IMR-90 (cell line): ENCODE measurements at places on chromosomes 16 and 17. TPM values are rescaled to one million over a fixed set of nuclear protein-coding genes. Genes with fewer than 3 reads are reported as not detected.

- no peak for DNase-seq
Measured at GRCh38 chr17:68482576-68483041, 25.3 kb upstream of the WIPI1 start.

DNA sequence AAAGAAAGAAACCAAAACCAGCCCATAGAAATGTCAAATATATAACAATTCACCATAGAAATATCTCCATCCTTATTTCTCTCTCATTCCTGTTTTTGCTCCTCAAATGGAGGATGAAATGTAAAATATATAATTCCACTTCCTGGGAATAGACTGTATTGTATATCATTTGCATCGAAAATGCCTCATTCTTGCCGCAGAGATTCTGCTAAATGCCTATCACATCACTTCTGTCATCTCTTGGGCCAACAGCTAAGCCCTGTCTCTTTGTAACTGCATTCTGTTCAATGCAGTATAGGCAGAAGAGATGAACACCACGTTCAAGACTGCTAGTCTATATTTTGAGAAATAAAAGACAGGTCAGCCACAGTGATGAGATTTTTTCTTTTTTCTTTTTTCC lies 956.3 kb upstream of the SOX9 start:
- no peak for DNase-seq

- DNase-seq, result no peak
Measured at GRCh38 chr16:5575646-5576245, 478.2 kb upstream of the EEF2KMT start.

GRCh38 chr16:11759163-11759834 lies 16.6 kb upstream of the TXNDC11 start:
- no peak for DNase-seq

GRCh38 chr16:29029168-29029994 lies 44.5 kb downstream of the LAT start:
- DNase-seq, result peak; percentile 98

GRCh38 chr17:66944351-66945146 lies 20.0 kb upstream of the CACNG4 start:
- DNase-seq, result peak; percentile 38

- no peak for DNase-seq
Measured at GRCh38 chr16:20675488-20676267, 21.8 kb downstream of the ACSM1 start.

DNA sequence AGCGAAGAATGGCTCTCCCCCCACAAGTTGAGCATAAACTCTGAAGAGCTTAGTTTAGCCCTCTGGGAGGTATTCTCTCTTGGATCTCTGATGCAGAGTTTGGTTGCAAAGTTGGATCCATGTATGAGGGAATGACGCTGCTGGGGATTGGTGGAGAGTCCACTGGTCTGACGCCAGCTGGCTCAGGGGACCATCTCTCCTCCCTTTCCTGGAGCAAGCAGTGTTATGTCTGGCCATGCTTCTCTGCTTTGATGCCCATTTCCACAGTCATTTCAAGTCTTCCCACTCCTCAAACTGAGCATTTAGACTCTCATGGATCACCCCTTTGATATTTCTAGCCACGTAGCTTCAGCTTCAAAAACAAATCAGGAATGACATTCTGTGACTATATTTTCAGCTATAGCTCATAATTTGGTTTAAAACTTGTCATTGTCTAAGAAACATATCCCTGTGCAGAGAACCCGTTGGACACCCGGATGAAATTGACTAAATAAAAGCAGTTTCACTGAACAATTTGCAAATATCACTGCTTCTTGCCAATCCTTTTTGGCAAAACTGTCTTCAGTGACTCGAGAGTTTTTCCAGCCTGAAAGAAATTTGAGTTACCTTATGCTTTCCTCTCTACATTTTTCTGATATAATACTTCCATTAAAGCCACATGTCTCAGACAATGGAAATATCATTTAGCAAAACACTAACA lies 193.4 kb upstream of the CDH11 start:
- DNase-seq, result no peak

DNA sequence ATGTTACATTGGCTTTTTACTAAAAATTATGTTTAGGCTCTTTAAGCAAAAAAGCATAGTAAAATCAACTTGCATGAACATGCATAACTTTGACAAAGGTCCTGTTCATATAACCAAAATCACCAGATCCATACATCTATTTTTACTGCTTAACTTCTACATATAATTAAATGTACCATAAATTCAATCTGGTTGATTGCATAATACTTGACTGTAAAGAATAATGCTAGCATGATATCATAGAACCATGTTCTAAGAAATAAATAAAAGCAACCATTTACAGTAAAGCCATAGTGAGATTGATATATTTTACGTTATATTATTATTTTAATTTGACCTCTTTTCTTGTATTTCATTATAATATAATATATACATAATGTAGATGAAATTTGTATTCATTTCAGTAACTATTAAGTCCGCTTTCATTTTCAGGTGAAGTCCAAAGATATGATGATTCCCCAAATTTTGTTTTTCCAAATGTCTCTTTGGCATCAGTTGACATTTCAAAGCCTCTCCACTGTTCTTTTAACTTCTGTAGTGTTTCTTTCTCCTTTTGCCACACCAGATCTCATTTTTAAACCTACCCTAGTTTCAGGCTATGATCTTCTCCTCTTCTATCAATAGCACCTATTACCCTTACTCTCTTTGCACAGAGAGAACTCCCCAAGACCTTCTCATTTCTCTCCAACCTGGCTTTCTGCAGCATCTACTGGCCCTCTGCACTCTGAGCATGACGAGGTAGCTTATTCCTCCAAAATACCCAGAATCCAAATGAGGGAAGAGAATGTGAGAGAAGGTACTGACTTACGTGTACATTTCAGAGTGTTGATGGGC lies 1.8 kb downstream of the APOH start:
- DNase-seq, result no peak

- DNase-seq, result peak; percentile 44
Measured at GRCh38 chr17:13410874-13411273, 190.9 kb downstream of the HS3ST3A1 start.

DNA sequence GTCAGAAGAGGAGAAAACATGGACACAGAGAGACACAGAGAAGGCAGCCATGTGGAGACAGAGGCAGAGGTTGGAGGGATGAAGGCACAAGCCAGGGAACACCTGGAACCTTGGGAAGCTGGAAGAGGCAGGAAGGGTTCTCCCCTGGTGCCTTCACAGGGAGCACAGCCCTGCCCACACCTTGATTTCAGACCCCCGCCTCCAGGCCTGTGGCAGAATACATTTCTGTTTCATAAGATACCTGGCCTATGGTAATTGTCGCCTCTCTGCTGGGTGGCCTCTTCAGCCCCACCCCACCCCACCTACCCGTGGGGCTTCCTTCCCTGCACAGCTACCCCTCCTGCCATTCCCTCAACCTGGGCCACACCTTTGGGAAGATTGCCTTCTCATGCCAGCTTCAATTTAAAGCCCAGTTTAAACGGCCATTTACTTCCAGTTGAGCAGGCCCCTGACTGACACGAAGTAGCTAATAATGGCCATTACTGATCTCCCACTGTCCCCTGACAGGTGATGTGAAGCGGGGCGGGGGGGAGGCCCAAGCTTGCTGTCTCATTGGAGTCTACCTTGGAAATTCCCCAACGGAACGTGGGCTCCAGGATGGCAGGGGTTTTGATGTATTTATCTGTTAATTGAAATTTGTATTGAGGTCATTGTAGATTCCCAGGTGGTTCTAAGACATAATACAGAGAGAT lies 291.7 kb upstream of the FOXF1 start:
- no peak for DNase-seq

DNA sequence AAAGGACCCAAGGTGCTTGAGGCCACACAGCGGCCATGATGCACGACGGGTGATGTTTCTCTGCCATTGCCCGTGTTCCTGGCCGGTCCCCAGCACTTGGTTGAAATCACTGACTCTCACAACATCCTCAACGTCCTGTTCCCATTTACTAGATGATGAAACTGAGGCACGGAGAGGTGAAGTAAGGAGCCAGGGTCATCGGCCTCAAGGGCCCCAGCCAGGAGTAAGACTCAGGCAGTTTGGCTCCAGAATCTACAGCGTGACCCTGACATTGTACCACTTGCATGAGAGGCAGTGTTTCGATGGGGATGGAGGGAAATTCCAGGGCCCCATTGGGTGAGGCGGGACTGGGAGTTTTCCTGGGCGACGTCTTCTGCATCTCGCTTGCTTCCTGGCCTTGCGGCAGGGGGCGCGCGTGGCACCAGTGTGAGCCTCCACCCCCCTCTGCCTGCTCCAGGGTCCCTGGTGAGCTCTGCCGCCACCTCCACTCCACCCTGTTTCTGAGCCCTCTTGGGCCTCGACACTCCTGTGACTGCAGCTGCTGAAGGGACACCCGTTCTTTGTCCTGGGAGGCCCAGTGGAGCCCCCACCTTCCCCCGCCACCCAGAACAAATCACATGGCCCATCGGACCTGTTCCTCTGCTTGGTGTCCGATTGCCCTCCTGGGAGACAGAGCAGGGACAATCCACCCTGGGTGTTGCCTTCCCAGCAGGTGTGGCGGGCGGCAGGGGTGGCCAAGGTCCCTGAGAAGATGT lies 133.0 kb upstream of the GSE1 start:
- DNase-seq, result no peak

DNA sequence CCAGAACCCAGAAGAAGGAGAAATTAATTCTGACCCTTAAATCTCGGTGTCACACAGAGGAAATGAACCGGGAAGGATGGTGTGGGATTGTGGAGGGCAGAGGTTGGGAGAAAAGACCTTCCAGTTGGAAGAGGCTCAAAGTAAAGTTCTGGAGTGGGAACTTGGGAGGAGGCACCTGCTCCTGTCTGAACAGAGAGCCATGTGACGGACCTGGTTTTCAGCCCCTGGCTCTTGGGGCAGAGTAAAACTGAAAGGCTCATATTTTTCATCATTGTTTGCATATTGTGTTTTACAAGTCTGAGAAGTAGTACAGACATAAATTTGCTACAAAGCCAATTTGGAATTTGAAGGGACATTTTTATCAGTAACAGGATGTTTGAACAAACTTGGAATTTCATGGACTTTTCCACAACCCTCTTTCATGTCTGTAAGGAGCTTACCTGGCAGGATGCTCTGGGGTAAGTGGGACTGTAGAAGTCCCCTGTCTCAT lies 24.4 kb upstream of the SEC14L1 start:
- no peak for DNase-seq

GRCh38 chr17:4980644-4981216 lies 6.7 kb downstream of the CAMTA2 start:
- DNase-seq, result peak; percentile 46

DNA sequence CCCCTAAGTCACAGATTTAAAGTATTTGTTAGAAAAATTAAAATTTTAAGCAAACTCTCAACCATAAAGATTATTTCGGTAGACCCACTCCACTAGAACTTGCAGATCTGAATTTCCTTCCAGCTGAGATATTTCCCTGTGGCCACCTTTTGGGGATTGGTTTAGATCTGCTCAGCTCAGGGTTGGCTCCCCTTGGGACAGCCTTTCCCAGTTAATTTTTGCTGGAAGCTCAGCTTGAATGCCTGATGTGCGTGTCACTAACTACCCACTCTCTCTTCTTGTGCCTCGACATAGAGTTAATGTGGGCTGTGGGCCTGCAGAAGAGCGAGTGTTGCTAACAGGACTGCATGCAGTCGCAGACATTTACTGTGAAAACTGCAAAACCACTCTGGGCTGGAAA lies 57.6 kb downstream of the YPEL2 start:
- DNase-seq, result no peak

GRCh38 chr17:37650419-37651003 lies 7.3 kb upstream of the DDX52 start:
- DNase-seq, result peak; percentile 59

- DNase-seq, result no peak
Measured at GRCh38 chr16:87800497-87800896, 34.7 kb upstream of the KLHDC4 start.

DNA sequence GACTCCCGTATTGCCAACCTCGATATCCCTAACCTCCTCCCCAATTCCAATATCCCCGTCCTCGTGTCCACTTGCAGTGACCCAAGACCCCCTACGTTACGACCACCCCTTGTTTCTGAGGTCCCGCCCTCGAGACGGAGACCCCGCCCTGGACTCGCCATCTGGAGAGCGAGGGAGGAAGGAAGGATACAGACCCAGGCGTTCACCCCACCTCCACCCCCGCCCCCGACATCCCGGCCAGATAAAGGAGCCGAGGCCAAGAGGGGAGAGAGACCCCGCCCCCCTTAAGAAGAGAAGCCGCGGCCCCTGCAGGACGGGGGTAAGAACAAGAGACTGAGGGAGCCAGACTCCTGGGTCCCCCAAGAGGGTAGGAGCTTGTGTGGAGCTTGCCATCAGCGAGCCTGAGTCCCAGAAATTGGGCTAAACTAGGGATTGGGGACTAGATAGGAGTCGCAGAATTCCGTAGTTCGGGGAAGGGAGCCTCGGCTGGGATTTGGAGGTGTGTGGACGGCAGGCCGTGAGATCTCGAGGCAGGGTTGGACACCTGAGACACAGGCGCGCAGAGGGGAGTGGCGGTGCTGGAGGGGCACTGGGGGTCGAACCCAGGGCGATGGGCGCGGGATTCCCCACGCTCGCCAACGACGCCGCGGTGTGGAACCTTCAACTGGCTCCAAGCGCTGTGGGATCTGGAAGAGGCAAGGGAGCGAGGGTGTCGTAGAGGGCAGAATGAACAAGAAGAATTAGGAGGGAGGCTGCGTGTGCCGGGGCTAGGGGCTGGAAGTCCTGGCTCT lies at the start of gene BCL6B:
Gene BCL6B, plus strand, starts transcription at position 270 of the 791 bp plus-strand sequence. CDS start 622 bp downstream, outside the sequence.
- no peak for DNase-seq

GRCh38 chr17:38464723-38465390 lies 36.6 kb downstream of the ARHGAP23 start:
- peak; percentile 94 for DNase-seq

DNA sequence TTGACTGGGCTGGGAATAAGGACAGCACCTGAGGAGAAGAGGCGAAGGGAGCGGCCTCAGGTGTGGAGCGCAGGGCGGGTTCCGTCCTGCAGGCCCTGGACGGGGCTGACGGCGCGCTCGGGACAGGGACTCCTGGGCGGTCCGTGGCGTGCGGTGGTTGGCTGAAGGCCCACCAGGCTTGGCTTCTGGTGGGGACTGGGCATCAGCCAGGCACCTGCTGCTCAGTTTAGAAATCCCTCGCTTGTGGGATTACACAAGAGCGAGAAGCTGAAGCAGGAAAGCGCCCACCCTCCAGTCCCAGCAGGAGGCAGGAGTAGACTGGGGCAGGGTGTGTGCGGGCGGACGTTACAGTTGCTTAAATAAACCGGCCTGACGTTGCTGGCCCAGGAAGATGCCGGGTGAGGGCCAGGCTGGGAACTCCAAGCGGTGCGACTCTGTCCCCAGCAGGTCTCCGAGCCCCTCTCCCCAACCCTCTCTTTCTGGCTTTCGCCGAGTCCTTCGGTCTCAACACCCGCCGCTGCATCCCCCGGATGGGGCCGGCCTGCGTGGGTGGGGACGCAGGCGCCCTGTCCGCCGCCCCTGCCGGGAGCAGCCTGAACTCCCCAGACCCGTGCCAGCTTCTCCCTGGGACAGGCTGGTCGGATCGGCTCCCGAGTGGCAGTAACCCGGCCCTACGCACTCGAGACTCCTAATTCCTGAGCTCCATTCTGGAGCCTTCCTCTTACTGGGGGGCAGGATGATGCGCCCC lies 639 bp downstream of the MIF4GD start:
- peak; percentile 76 for DNase-seq

GRCh38 chr17:74201948-74202347 lies 1.5 kb upstream of the RPL38 start:
- no peak for DNase-seq

PPM1E gene
- 0.03 and 0.05 TPM in 2 replicates for polyA plus RNA-seq

CHST4 gene
- polyA plus RNA-seq, result 0.04 TPM in 1 of 2 replicates, not detected in the other

PERCC1 gene
- polyA plus RNA-seq, result not detected in 2 replicates

COQ9 gene
- 56.1 and 58.5 TPM in 2 replicates for polyA plus RNA-seq

APOBR gene
- not detected in 2 replicates for polyA plus RNA-seq

HP gene
- polyA plus RNA-seq, result not detected in 2 replicates

ANKFY1 gene
- 30.7 and 32.3 TPM in 2 replicates for polyA plus RNA-seq

KRT28 gene
- not detected in 2 replicates for polyA plus RNA-seq

ESRP2 gene
- 0.07 and 0.14 TPM in 2 replicates for polyA plus RNA-seq

TRPV2 gene
- polyA plus RNA-seq, result 32.8 and 36.4 TPM in 2 replicates

C16orf46 gene
- polyA plus RNA-seq, result 0.27 and 0.55 TPM in 2 replicates
